Right renal cortex interstitium (tissue), 3 donors: ENCODE measurements at places on chromosomes 12 and 14. TPM values are rescaled to one million over a fixed set of nuclear protein-coding genes. Genes with fewer than 3 reads are reported as not detected.

GRCh38 chr12:131729254-131729955 lies 18.5 kb downstream of the SFSWAP start:
- no peak for DNase-seq

DNA sequence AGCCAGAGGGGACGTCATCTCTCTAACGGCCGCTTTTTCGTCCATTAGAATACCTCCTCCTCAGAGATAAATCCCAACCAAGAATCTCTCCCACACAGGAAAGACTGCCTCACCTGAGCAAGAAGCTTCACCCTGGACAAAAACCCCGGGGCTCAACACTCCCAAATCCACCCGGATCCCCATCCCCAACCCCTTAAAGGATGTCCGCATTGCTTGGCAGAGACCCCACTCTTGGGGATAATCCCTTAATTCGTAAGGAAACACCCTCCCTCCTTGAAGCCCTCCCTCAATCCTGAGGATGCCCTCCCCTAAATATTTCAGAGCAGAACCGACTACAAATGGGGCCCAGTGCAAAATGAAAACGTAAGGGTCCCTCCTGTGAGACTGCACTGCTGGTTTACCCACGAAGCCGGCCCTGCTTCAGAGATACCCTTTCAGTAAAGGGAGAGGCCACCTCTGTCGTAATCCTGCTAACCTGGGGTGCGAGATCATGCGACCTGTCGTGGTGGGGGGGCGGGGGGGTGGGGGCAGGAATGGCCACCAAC lies 655 bp upstream of the DYNLL1 start:
- no peak for DNase-seq

GRCh38 chr12:98894412-98895085 lies 249.5 kb downstream of the APAF1 start:
- DNase-seq, result no peak

The PPM1A gene
- polyA plus RNA-seq, result 84.3 TPM
